ENCODE measurements at places on chromosomes 12 and 14.

- no peak for DNase-seq
Observed at GRCh38 chr14:74526854-74527585, 33.5 kb downstream of the ISCA2 start.

GRCh38 chr14:51855234-51855633 is 5.2 kb upstream of the GNG2 start:
- DNase-seq: no peak

- DNase-seq: no peak
Observed at GRCh38 chr14:53444677-53445312, 291.7 kb upstream of the DDHD1 start.

- DNase-seq: no peak
Observed at GRCh38 chr12:22855456-22855855, 230.5 kb downstream of the ETNK1 start.

- DNase-seq: no peak
Observed at GRCh38 chr12:89951050-89951693, 242.5 kb upstream of the ATP2B1 start.

GRCh38 chr12:27008081-27008480 is 6.1 kb downstream of the TM7SF3 start:
- no peak for DNase-seq
